ENCODE measurements at places on chromosomes 11 and 22.

DNA sequence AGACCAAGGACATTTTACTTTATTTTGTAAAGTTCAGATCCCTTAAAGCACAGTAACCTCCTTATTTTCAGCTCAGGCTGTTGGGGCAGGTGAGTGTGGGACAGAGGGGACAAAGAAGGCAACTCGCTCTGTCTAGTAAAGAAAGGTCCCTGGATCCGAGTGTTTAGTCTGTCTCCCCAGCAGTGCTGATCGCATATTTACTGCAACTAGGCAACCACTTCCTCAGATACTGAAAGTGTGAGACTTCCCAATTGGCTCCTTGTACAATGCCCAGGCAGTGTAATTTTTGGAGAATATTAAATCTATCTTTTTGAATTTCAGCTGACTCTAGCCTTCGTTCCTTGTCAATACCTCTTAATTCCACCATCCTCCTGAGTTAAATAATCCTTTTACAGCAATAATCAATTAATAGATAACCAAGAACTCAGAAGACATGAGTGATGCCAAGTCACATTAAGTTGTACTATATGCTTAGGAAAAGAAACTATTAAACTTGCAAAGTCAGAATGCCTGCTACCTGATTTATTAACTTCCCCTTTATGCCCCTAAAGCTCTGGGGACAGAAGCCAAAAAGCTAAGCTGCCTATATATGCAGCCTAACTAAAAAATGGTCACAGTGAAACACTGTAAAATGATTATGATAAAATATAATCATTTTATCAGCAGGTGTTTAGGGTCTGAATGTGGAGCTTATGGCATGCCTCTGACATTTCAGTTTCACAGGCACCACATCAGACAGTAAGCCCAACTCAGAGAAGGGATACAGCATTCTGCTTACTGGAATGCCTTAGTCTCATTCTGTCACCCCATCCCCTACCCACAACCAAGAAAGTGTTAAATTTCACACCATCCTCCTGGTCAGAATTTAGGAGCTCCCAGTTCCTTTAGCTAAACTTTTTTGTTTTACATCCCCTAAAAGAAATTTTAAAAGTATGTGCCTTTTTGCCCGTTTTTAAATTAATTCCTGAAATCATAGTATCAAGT, 138.7 kb downstream of the TRIM44 start:
- no peak for DNase-seq

- DNase-seq = no peak
Observed at GRCh38 chr11:130485983-130486382, 37.5 kb downstream of the ADAMTS15 start.

DNA sequence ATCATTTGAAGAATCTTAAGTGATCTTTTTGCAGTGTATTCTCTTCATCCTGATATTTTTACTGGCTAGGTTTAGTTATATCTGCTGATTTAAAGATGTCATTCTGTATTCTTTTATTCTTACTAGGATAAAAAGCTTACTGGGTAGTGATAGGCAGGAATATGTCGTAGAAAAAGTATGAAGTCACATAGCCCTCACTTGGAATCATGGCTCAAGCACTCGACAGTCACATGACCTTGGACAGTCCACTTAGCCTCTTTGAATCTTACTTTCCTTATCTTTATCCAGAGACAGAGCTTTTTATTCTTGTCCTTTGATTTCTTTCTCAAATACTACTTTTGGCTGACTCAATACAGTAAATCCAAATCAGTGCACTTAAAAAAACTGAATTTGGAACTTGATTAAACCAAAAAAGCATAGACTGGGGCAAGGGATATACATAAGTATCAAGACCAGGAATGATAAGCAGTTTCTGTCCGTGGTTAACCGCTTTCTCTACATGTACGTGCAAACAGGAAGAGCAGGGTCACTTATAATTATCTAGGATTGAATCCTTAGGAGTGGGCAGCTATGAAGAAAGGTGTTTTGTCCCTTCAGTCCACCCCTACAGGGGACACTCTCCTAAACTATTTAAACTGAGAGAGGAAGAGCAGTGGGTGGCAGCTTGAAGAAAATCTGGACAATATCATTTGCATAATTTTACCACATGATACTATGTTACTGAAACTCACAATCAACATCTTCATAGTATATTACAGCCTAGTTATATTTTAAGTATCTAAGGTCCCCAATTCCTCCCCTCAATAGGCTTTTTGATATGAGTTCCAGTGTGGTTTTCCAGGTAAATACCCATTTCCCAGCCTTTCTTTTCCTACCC, 8.0 kb downstream of the MMP7 start:
- no peak for DNase-seq

DNA sequence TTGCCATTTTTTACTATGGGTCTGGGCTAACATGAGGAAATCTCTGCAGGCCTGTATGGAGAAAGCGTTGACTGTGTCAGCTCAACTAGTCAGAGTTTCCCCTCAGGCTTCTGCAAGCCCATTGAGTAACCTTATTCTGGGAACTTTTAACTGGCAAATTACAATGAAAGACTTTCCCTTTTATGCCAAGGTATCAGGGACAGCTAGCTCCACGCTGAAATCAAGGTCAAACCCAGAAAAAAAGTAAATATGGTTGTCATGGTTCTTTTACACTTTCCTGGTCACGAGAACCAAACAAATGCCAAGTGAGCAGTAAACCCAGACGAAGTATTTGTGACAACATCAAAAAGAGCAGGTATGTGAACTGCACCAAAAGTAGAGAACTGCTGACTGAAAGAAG, 13.8 kb downstream of the OSBP start:
- no peak for DNase-seq

- DNase-seq = no peak
Observed at GRCh38 chr11:134583397-134583990, 171.5 kb upstream of the B3GAT1 start.

GRCh38 chr11:107780136-107780535, 68.3 kb upstream of the SLN start:
- DNase-seq = no peak

DNA sequence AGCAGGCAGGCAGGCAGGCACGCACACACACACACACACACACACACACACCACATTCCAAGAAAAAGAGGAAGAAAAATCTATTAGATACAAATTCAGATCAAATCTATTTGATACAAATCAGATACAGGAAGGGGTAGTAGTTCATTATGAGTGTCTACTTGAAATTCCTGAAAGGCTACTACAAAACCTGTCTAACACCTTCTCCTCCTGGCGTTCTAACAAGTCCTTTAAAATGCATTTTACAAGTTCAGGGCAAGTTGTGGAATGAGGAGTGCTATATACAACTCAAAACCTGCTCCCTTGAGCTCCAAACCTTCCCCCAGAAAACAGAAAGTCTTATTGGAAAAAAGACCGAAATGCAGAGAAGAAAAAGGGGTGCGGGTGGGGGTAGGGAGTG, 476 bp downstream of the ARHGAP32 start:
- no peak for DNase-seq

GRCh38 chr22:35959121-35959800, 69.4 kb downstream of the RBFOX2 start:
- peak; percentile 57 for DNase-seq

DNA sequence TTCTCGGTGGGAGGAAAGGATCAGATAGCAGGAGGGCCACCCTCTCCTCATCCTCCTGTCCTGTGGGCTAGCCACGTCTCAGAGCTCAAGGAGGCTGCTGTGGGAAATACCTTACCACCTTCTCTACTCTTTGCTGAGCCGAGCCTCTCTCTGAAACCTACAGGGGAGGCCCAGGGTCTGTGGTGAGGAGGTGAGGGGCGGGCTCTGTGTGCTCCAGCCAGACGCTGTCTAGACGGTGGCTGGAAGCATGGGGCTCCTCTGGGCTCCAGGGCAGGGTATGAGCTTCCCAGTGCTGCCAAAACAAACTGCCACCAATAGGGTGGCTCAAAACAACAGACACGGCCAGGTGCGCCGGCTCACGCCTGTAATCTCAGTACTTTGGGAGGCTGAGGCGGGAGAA, 5.5 kb upstream of the TMPRSS6 start:
- no peak for DNase-seq

- DNase-seq = no peak
Observed at GRCh38 chr11:102551169-102551781, 20.7 kb upstream of the MMP7 start.

DNA sequence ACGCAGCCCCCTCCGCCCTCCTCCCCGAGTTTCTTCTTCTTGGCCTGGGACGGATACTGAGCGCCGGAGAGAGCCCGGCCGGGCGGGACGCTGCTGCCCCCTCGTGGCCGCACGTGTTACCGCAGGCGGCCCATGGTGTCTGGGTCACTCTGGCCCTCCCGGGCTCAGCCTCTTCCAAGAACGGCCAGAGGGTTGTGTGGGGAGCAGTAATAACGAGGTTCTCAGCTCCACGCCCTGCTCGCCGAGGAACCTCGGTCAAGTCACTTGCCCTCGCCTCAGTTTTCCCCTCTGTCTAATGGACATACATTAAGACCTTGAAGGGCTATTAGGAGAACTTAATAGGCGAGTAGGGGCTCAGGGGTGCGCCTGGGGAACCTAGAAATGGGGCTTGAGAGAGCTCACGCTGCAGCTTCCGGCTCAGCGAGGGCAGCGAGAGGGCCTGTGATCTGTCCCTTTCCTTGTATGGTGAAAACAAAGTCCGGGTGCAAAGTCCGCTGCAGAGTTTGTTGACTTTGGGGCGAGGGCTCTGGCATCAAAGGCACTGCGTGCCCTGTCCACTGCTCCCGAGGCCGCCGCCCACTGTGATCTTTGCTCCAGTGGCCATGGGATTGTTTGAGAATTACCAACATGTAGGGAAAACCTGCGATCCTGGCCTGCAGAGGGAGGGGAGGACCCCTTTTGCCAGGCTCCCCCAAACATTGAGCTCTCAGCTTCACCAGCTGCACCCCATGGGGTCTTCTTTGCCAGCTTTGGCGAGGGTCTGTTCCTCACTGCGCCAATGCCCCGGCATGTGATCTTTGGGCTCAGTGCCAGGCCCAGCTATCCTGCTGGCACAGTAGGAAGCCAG, 14.4 kb upstream of the LRP5 start:
- peak; percentile 3 for DNase-seq

DNA sequence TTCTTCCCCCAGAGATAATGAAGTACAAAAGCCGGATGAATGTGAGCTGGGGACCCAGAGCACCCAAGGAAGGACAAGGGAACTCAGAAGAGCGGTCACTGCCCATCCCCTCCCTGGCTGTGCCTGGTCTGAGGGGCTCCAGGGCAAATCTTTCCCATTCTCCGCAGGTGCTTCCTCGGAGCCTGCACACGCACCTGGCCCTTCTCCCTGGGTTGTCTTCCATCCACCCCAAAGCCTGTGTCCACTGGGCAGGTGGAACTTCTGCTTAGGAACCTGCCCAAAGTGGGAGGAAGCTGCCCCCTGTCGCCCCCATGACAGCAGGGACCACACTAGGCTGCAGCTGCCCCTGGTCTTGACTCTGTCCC, 121.0 kb upstream of the FGF3 start:
- DNase-seq = no peak

- no peak for DNase-seq
Observed at GRCh38 chr22:46596819-46597218, 23.4 kb upstream of the GRAMD4 start.

GRCh38 chr11:102465696-102466095, 13.1 kb upstream of the TMEM123 start:
- no peak for DNase-seq

DNA sequence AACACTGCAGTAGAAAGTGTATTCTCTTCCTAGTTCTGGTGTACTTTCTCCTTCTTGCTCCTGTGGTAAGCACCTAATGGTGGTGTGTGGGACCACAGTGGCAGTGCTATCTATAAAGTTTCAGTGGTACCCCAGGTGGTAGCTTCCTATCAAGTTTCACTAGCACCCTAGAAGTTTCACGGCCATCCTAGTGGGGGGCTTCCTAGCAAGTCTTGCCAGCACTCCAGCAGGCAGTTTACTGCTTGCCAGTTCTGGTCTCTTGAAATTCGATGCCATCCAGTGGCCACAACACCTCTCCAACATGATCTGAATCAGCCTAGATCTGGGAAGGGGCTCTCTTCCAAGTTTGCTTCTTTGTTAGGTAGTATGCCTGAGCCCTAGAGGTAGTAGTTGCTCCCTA, 229.6 kb downstream of the SWAP70 start:
- DNase-seq = no peak

DNA sequence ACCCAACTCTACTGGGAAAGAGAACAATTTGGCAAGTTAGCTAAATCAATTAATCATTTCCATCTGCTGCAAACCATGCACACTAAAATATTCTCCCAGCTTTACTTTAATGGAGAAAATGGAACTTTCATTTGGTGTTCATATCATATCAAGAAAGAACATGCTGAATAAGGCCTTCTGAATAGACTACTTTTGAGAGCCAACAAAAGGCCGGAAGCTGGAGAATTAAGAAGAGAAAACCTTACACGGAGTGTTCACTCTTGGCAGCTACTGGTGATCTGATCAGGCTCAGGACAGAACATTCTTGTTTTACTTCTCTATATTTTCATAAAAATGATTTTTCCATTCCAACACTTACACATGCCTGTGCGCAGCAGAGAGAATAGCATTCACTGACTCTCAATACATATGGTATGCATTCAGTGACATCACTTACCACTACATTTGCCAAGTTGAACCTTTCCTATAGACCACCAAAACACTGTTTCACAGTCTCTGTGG, 165.3 kb downstream of the TTC28 start:
- no peak for DNase-seq

- no peak for DNase-seq
Observed at GRCh38 chr11:8323161-8323935, 59.7 kb upstream of the LMO1 start.

GRCh38 chr11:16779436-16779835, 41.0 kb downstream of the C11orf58 start:
- no peak for DNase-seq

GRCh38 chr11:1831338-1832210, 3.2 kb upstream of the SYT8 start:
- no peak for DNase-seq

- no peak for DNase-seq
Observed at GRCh38 chr22:48414651-48415050, 1413.0 kb downstream of the BRD1 start.

GRCh38 chr11:15841931-15842740, 514.2 kb downstream of the SOX6 start:
- no peak for DNase-seq
